ENCODE measurements at places on chromosomes 3 and 15.

DNA sequence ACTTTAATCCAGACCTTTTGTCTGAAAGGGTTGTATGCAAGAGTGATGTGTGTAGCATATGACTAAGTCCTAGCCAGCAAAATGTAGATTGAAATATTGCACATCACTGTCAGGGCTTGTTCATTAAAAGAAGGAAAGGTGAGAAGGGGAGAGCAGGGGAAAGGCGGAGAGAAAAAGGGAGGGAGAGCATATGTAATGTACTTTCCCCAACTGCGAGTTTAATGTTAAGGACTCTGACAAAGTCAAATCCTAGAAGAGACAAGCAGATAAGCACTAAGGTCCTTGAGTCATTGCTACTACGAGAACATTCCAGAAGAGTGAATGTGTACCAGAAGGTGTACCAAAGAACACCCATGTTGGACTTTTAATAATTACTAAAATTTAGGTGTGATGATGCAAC is 1336.7 kb downstream of the NSUN3 start:
- DNase-seq: no peak

DNA sequence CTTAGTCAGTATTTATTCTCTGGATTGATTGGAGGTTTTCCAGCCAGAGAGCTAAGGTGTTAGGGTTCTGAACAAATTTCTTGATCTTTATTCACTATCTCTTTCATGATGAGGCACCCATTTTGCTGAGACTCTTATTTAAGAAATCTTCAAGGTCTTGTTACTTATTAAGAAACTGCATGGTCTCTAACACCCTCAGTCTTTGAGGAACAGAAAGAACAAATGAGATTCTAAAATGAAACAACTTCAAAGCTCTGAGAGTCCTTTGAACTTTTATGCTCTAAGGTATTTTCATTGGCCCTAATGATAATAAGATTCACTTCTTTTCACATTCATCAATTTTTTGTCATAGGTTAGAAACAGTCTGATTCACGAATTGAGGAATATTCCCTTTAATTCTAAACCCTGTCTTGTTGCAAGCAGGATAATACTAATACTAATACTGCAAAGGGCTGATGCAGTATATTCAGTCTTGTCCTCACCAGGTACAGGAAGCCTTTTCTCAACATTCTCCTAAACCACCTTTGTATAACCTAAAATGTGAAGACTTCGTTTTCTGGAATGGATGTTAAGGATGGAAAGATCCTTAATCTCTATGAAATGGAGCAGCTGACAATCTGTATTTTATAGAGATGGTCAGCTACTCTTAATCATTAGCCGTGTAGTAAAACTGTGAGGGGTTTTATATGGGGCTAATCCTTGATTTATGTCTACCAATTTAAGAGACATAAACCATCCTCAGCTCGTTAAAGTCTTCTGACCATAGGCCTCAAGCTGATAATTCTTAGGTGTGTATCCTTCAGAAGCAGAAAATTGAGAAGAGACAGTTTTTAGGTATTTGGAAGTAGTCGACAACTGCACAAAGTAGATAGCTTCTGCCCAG is 198.3 kb downstream of the OTOL1 start:
- peak; percentile 61 for DNase-seq

DNA sequence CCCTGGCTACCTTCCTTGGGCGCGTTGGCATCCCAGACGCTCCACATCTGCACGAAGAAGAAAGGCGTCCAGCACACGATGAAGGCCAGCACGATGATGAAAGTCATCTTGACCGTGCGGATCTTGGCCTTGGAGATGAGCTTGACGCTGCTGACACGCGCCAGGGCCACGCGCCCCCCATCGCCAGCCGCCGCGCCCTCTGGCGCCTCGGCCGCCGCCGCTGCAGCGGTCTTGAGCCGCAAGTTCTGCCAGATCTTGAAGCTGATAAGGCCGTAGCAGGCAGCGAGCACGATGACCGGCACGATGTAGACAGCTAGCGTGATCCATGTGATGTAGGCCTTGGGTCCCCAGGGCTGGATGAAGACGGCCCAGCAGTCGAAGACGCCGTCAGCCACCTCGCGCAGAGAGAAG is 2.2 kb downstream of the OXTR start:
- DNase-seq: no peak

DNA sequence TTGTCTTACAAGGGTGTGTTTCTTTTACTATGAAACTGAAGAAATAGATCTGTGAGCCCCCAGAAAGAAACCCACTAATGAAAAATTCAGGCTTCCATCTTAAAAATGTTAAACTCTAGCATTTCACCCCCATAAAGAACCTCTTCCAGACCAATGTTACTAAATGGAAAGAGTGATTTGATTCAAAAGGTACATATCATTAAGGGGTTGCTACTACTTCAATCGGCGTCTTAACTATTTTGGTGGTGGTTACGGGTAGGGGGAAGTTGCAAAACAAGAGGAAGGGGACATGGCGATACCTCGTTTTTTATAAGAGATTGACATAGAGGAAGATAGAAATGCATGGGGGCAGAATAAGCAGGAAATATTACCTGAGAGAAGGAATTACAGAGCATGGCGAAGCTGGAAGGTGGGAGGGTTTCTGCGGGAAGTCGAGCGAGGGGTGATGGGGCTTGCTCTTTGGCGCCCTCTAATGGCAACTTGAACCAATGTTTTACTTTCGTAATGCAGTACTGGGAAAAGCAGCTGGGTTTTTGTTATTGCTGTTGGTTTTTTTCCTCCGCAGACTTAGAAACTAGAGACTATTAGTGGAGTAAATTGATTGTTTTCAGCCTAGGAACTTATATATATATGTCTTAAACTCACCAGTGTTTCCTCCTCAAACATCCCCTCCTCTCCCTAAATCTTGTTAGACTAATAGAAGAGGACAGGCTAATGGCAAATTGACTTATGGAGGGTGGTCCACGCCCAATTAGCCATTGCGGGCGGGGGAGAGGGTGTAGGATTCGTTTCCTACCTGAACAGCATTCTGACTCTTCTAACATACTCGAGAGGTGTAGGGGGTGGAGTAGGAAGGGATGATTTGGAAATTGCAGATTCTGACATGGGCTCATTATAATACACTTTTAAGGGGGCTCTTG is 11.3 kb upstream of the SOX2 start:
- peak; percentile 88 for DNase-seq

DNA sequence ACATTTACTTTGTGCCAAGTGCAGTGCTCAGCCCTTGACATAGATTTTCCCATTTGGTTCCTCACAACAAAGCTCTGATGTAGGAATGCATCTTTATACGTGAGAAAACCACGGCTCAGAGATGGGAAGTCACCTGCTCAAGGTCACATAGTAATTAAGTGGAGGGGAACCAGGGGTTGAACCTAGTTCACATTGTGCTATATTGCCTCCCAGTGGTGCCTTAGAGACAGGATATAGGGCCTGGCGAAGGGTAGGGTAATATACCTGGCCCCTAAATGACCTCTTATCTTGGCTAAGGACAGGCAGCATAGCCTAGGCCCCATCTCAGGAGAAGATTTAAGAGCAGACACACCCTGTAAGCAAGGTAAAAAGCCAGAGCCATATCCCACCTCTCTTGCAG is 71.5 kb downstream of the FOXP1 start:
- DNase-seq: peak; percentile 8

- DNase-seq: peak; percentile 84
Measured at GRCh38 chr15:64067564-64068030, 21.3 kb upstream of the DAPK2 start.

GRCh38 chr15:64869501-64869900 is 27.8 kb downstream of the PLEKHO2 start:
- no peak for DNase-seq

GRCh38 chr3:117998071-117998470 is 1036.6 kb downstream of the IGSF11 start:
- DNase-seq: peak; percentile 12

- no peak for DNase-seq
Measured at GRCh38 chr15:70382762-70383458, 285.2 kb upstream of the TLE3 start.

All from NCI-H82 (cell line).